Endodermal cell (in vitro differentiated cells): ENCODE measurements at places on chromosomes 3 and 15. TPM values are rescaled to one million over a fixed set of nuclear protein-coding genes. Genes with fewer than 3 reads are reported as not detected.

GRCh38 chr3:110093812-110094401, 756.6 kb upstream of the DPPA4 start:
- DNase-seq = no peak

DNA sequence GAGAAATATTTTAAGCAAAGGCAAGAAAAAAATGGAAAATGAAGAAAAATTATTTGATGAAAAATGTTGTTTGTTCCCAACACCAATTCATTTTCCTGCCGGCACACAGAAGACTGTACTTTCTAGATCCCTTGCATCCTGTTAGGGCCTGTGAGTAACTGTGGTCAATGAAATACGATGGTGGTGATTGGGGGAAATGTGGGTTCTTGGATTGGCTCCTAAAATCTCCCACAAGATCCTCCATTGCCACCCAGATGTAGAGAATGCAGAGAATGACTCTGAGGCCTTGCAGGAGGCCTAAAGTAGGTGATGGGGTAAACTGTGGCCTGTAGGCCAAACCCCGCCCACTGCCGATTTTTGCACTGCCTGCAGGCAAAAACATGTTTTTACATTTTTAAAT, 46.3 kb upstream of the C3orf70 start:
- DNase-seq = no peak

- no peak for DNase-seq
Observed at GRCh38 chr3:120625159-120625586, 29.0 kb downstream of the NDUFB4 start.

DNA sequence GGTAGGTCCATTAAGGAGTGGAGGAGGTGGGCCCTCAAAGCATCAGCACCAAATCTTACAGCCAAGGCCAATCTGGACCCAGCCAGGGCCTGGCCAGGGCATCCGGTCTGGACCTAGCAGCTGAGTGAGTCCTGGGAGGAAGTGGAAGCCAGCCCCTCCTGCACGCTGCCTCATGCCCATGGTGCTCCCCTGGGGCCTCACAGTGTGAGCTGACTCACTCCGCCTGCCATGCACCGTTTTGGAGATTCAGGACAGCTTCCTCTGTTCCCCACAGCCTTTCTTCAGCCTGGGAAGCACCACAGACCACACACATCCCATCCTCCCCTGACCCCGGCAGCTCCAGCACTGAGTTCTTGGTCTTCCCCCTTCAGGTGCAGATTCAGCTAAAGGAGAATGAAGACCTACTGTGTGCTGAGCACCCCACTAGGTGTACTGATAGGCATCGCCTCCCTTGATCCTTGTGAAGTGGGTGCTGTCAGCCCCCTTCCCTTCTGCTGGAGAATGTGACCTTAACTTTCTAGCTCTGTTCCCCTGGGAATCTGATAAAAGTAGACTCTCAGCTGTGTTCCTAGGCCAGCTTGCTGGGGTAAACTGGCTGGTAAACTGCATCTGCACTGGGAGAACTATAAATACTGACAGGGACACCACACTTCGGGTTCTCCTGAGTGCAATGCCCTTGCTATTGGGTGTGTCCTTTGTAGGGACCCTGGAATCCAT, 36.8 kb upstream of the SEC13 start:
- no peak for DNase-seq

DNA sequence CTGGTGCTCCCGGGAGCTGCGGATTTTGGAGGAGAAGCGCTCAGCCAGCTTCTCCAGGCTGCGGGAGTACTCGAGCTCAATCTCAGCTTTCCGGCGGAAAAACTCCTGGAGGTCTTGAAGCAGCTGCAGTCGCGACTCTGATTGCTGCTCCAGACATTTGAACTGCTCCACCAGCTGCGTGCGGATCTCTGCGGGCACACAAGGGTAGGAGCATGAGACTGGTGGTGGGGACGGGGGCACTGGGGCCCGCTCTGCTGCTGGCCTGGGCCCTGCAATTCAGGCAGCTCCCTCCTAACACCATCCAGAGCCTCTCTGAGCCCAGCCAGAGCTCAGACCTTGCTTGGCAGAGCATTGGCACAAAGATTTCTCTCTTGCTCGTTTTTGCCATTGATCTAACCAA, 124.7 kb downstream of the SRGAP3 start:
- DNase-seq = peak; percentile 53

DNA sequence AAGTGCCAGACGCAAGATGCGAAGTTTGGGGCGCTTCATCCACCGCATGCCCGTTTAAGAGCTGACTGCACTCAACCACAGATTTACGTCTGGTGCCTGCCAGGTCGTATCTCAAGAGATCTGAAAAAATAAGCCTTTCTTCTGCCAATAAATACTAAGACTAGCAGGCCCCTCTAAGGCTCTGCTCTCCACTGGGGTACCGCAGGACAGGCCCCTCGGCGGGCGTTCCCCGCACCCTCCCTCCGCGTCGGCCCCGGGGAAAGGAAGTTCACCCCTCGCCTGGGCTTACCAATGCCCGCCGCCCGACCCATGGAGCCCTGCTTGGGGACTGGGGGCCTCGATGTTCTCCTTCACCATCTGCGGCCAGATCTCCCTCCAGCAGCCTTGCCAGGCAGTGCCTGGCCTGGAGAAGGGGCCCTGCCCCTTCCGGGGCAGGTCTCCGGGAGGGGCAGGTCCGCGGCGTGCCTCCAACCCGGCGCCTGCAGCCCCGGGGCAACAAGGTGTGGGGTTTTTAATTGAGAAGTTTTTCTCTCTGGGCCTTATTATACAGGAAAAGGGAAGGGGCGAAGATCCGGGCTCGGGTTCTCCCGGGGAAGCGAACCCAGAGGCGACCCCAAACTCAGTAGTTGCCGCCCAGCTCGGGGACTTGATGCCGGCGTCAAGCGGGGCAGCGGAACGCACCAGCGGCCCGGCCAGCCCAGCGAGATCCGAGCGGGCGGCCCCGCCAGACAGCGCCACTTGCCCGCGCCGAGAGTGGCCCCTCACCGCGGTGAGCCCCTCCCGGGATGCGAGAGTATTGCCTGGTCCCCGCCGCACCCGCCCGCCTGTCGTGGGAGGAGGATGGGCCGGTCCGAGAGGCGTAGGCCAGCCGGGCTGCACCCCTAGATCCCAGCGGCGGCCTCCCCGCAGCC, 735 bp downstream of the GOLGA8B start:
- peak; percentile 74 for DNase-seq

- DNase-seq = peak; percentile 95
Observed at GRCh38 chr3:38003371-38003816, 12.8 kb downstream of the VILL start.

ZNF80 gene
- not detected in 2 replicates for total RNA-seq

PLA2G4D gene
- not detected in 2 replicates for total RNA-seq

PATL2 gene
- total RNA-seq = 0.19 to 0.28 TPM in 2 of 3 replicates, not detected in the other

KAT2B gene
- 4.1 and 5.2 TPM in 2 replicates for total RNA-seq

CDV3 gene
- 89.3 to 124 TPM (median 114 TPM) in 3 replicates for total RNA-seq
